ENCODE measurements at places on chromosomes 6 and 20.

DNA sequence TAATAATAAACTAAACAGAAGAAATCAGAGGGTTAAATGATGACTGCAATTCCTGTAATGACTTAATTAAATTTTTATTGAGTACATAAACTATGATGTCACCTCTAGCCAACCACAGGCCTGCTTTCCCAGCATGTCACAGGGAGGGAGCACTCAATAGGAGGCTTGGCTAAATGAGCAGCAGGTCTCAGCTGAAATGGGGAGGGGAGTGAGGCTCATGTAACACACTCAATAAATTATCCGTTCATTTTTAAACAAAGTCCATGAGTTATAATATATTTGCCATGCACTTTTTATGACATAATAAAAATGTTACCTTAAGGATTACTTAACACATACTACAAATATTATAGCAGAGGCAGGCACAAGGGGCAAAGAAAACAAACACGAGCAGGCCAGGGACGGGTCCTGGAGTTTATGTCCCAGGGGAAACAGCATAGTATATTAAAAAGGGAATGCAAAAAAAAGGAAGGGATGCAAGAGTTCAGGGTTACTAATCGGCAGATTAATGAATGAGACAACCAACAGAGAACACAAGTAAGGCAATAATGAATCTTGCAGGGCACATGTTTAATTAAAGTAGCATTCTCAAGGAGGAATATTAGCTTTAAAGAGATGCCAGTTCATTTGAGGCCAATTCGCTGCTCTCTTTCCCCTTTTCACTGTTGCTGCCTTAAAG, 27.1 kb upstream of the FAM83C start:
- DNase-seq = no peak

DNA sequence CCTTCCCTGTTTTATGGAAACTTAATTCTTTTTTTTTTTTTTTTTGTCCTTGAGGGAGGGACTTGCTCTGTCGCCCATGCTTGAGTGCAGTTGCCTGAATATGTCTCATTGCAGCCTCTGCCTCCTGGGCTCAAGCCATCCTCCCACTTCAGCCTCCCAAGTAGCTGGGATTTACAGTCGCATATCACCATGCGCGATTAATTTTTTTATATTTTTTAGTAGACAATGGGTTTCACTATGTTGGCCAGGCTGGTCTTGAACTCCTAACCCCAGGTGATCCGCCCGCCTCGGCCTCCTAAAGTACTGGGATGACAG, 654 bp downstream of the TMEM14C start:
- DNase-seq = peak; percentile 64

DNA sequence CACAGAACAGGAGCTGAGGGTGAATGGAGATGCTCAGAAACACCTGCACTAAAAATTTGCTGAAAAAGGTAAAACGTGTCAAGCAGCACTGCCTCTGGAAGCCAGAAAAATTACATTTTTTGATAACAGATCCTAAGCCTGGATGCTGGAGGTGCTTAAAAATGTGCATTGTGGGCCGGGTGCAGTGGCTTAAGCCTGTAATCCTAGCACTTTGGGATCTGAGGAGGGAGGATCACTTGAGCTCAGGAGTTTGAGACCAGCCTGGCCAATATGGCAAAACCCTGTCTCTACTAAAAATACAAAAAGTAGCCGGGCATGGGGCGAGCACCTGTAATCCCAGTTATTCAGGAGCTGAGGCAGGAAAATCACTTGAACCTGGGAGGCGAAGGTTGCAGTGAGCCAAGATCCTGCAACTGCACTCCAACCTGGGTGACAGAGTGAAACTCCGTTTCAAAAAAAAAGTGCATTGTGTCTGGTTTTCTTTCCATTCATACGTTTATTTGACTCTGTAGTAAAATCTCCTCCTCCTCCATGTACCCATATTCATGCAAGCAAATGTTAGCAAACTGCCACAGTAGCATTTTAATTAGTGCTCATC, 587 bp upstream of the BTN3A1 start:
- DNase-seq = no peak

DNA sequence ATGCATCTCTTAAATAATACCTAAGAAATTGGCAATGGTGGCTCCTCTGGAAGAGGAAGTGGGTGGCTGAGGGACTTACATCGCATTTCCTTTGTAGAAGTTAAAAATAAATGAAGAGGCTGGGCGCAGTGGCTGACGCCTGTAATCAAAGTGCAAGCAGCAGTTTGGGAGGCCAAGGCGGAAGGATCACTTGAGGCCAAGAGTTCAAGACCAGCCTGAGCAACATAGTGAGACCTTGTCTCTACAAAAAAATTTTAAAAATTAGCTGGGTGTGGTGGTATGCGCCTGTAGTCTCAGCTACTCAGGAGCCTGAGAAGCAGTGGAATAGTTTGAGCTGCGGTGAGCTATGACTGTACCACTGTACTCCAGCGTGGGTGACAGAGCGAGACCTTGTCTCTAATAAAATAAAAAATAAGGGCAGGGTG, 12.2 kb upstream of the NCOA3 start:
- no peak for DNase-seq
